ENCODE measurements at places on chromosomes 16 and 17.

GRCh38 chr16:68823401-68824135, 19.8 kb upstream of the TANGO6 start:
- peak; percentile 96 for DNase-seq

DNA sequence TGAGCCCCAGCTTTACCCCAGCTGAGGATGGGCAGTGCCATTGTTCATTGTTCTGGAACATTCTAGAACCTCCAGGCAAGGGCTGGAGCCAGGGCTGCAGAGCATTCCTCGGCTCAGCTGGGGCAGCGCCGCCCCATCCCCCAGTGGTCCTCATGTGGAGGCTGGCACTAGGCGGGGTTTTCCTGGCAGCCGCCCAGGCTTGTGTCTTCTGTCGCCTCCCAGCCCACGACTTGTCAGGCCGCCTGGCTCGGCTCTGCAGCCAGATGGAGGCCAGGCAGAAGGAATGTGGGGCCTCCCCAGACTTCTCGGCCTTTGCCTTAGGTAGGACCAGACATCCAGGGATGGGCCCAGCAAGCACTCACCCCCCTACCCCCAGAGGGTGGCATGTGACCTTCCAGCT, at the start of gene TMEM95:
Gene TMEM95 (plus strand): TSS at position 104 of the 400 bp plus-strand sequence. CDS start 49 bp downstream, at position 153.
- DNase-seq = no peak

- DNase-seq = no peak
Observed at GRCh38 chr16:6428861-6429260, 903.8 kb upstream of the RBFOX1 start.

DNA sequence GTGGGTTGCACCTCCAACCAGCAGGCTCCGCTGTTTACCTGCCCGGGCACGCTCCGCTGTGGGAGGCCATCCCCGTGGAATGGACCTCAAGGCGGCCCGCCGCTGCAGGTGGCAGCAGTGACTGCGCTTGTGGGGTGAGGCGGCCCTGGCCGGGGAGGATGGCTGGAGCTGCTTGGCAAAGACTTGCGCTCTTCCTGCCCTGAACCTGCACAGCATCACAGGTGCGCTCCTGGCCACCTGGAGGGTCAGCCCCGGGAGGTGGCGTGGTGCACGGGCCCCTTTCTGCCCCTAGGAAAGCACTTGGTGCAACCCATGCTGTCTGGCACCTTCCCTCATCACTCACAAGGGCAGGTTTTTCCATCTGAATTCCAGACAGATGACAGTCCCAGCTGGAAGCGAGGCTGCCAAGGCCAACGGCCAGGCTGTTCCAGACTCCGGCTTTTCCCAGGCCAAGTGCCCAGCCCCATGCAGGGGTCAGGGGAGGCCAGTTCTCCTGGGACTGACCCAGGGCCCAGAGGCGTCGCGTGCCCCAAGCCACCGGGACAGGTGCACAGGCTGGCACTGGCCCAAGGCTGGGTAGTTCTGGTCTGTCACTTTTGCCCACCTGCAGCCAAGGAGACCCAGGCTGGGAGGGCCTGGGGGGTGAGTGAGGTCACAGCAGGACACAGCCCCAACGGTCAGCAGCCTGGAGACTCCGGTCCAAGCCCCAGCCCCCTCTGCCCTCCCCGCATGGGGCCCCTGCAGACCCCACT, 13.3 kb downstream of the UTS2R start:
- DNase-seq = peak; percentile 31
